Effector CD8-positive, alpha-beta T cell (primary cell): ENCODE measurements at places on chromosomes 6 and 20.

DNA sequence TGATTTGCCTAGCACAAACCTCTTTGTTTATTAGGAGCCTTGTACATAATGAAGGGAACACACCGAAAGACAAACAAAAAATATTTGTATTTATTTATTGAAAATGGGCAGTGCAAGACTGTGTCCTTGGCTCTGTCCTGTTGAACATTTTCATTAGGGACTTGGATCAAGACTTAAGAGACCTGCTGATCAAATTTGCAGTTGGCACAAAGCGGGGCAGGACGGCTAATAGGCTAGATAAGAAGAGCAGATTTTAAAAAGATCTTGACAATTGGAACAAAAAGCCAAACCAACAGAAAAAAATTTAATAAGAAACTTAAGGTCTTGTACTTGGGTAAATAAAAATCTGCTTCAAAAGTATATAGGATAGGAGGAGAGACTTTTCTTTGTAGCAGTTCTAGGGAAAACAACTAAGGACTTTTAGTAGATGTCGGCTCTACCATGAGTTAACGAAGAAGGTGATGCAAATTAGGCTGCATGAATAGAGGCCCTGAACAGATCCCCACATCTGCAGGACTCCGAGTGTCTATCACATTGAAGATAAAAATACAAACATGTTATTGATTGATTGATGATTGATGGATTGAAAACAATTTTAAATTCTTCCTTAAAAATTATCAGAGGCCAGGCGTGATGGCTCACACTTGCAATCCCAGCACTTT lies 124.1 kb upstream of the SPACA1 start:
- no peak for DNase-seq

DNA sequence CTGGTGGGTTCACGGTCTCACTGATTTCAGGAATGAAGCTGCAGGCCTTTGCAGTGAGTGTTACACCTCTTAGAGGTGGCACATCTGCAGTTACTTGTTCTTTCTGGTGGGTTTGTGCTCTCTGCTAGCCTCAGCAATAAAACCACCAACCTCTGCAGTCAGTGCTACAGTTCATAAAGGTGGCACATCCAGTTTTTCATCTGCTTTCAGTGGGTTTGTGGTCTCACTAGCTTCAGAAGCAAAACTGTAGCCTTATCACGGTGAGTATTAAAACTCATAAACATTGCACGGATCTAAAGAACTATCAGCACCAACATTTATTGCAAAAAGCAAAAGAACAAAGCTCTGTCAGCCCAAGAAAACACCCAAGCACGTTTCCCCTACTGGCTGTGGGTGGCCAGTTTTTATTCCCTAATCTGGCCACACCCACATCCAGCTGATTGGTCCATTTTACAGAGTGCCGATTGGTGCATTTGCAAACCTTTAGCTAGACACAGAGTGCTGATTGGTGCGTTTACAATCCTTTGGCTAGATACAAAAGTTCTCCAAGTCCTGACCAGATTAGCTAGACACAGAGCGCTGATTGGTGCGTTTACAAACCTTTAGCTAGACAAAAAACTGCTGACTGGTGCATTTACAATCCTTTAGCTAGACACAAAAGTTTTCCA lies 3.4 kb upstream of the TMEM14C start:
- DNase-seq = peak; percentile 39

- DNase-seq = no peak
These were observed 109.1 kb downstream of the SASH1 start for GRCh38 chr6:148451690-148452089.

- DNase-seq = no peak
These were observed 6.4 kb downstream of the SLC2A12 start for GRCh38 chr6:134046054-134046453.

DNA sequence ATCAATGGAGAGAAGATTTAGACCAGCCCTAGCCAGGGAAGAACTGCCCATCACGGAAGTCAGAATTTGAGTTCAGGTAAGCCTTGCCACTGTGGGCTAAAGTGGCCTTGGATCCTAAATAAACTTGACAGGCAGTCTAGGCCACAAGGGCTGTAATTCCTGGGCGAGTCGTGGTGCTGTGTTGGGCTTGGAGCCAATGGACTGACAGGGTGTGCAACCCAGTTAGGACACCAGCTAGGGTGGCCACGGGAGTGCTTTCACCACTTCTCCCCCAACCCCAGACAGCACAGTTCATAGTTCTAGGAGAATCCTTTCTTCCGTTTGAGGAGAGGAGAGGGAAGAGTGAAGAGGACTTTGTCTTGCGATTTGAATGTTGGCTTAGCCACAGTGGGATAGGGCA lies 422.4 kb downstream of the DOK5 start:
- no peak for DNase-seq

DNA sequence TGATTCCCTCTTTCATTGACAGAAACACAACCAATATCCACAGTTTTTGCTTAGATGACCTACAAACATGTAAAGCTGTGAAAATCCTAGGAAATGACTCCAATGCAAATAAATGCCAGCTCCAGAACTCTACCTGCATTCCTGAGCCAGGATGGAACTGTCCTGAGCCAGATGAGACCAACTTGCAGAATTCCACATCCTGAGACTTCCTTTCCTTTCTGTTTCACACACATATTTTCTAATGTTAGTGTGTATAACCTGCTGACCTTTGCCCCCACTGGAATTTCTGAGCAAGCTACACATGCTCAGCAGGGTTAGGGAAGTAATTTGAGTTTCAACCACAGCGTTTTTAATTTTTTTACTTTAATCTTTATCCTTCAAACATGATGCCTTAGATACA lies 69.6 kb upstream of the ADGRF1 start:
- DNase-seq = no peak

GRCh38 chr6:42509765-42510164 lies 54.1 kb upstream of the UBR2 start:
- no peak for DNase-seq

GRCh38 chr6:10310826-10311225 lies 104.0 kb downstream of the TFAP2A start:
- DNase-seq = no peak
